ENCODE measurements at places on chromosomes 1 and 21.
A peak's percentile ranks its signal among the peaks of the same experiment; 100 is the strongest.

GRCh38 chr1:180153032-180153431, 1.6 kb upstream of the QSOX1 start:
- DNase-seq: no peak

DNA sequence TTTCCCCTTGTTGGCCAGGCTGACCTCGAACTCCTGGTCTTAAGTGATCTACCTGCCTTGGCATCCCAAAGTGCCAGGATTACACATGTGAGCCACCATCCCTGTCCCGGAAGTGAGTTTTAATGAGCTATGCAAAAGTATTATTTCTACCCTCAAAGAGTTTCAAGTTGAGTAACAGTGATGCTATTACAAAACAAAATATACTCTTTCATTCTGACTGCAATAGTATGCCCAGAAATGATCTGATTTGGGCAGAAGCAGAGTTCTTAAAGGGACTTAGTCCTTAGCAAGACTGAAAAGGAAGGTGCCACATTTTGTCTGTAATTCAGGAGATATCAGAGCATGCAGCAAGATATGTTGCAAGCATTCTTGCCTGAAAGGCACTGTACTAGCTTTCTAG, 375.4 kb downstream of the NUF2 start:
- no peak for DNase-seq

DNA sequence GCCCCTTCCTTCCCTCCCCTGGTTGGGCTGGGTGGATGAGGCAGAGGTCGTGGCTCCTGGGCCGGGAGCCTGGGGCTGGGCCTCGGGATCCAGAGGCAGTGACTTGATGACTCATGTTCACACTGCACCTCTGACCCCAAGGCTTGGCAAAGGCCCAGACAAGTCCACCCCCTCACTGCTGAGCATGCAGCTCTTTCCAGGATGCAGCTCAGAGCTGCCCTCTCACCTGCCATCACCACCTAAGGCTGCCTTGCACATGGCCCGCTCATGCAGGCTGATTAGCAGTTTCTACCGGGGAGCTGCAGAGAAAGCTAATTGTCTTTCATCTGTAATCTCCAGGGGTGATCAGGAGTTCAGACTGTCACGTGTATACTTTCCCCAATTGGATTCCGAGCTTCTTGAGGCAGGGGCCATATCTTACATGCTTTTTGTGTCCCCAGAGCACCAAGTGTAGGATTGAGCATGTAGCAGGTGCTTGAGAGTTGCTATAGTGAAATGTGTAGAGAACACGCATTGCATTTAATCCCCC, 62.1 kb downstream of the LRRN2 start:
- DNase-seq: peak; percentile 63

DNA sequence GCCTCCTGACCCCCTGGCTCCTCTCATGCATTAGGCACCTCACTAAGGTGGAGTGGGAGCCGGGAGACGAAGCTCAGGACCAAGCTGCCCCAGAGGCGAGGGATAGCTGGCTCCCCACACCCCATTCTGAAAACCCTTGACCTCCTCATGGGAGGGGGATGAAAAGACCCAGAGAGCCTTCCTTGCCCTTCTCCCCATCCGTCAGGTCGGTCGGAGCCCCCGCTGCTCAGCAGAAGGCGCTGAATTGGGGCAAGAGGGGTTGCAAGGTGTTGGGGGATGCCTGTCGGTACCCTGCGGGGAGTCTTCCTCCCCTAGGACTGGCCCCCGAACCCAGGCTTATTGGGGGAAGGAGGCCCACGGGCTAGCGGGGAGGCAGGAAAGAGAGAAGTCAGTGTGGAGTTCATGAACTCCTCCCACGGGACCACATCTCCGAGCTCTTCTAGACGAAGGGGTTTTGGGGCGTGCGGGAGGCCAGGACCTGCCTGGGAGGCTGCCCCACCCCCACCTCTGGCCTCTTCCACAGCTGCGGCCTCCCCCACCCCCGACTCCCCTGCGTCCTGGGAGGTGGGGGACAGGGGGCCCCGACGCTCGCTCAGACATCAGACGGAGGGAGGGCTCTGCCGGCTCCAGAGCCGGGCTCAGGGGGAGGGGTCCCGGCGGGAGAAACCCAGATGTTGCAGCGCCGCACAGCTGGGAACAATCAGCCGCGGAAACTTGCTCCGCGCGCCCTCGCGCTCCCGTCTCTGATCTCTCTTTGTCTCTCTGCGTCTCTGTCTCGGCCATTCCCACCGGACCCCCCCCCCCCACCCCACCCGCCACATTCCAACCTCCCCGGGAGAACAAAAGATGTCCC, 719 bp downstream of the MFAP2 start:
- DNase-seq: no peak

DNA sequence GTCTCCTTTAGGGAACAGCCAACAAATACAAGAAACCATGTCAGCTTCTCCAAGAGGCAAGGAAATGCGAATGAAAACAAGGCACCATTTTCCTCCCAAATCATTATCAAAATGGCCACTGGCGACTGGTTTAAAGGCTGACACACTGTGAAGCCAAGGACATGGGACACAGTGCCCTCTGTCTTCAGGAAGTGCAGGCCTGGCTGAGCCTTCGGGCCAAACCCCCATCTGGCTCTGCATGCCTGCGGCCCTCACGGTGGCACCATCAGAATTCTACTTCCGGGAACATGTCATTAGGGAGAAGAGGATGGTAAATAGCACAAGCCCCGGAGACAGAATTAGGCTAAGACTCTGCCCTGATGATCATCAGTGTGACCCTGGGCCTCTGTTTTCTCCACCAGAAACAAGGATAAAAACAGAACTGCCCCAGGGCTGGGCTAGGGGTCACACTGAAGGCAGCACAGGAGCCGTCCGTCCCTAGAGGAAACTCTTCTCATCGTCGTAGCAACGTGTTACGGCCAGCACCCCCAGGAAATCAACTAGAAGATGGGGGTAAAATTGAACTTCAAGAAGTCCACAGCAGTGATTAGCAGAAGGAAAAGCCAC, 103.5 kb downstream of the NPHP4 start:
- DNase-seq: no peak
